ENCODE measurements at places on chromosomes 6 and 20. TPM values are rescaled to one million over a fixed set of nuclear protein-coding genes. Genes with fewer than 3 reads are reported as not detected.

SLC17A2 gene
- not detected for total RNA-seq

APOBEC2 gene
- 211 TPM for total RNA-seq

GRCh38 chr6:53924277-53924676 lies 129.5 kb downstream of the LRRC1 start:
- no peak for DNase-seq

KCNQ2 gene
- 0.89 TPM for total RNA-seq

DNA sequence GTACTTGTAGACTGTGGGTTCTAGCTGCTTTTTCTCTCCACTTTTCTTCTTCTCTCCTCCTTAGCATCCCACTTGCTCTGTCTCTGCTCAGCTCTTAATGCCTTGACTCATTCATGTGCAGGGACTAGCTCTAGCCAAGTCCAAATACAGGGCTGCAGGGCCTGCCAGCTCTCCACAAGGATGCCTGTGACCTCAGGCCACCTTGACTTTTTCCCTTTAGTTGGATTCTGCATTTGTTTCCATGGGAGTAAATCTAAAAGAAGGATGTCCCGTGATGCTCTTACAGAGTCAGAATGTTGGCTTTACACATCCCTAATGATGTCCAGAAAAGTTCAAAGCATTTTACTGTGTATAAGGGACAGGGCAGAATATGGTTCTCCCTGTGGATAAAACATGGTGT lies 101.8 kb upstream of the PREP start:
- peak; percentile 43 for DNase-seq

DNA sequence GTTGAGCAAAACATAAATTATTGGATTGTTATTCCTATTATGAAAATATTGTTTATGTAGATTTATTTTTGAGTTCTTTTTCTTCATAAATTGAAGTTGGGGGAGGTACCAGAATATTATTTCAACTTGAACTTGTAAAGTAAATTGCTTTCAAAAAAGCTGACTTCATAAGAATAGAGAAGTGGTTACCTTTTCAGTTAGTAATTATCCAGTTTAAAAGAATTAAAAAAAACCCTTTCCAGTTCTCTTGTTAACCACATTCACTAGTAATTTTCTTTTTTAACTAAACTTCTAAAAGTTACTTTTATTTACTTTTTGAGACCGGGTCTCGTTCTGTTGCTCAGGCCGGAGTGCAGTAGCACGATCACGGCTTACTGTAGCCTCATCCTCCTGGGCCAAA lies 124.3 kb downstream of the CDKAL1 start:
- no peak for DNase-seq

DNA sequence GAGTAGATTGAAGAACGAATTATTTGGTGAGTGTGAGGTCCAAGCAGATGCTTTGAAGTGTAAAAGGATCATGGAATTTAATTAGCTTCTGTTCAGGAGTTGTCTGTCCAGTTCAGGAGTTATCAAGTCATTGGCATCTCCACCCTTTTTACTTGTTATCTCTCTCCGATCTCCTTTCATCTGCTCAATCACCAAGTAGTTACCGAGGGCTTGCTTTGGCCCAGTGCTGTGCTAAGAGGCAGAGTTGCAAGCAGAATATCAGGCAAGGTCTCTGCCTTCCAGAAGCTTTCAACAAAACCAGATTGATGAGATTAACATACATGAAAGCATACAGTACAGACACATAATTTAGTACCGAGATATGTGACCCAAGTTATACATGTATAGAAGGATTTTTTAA lies 10.2 kb upstream of the TNFRSF21 start:
- no peak for DNase-seq

DNA sequence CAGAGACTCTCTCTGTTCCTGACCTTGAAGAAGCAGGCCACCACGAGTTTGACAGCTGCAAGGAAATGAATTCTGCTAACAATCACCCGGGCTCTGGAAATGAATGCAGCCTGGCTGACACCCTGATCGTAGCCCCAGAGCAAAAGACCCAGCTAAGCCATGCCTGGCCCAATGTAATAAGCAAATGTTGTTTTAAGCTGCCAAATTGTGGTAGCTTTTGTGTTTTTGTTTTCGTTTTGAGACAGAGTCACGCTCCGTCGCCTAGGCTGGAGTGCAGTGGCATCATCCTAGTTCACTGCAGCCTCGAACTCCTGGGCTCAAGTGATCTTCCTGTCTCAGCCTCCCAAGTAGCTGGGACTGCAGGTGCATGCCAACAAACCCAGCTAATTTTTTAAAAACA lies 3.3 kb upstream of the OXT start:
- no peak for DNase-seq

DNA sequence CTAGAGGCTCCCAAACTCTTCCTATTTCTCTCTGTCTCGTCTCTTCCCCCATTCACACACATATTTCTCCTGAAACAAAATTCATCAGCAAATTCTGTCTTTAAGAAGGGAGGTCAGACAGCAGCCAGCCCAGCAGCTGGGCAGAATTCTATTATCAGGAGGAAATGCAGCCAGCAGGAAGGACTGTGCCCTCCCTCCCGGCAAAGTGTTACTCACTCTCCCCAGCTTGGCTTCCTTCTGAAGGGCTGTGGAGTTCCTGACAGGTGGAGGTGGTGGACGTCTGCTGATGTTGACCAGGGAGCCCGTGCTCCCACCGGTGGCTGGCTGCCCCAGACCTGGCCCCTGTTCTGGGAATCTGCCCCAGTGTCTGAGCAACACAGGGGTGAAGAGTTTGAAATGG lies 37.3 kb downstream of the KCNB1 start:
- DNase-seq: no peak

DNA sequence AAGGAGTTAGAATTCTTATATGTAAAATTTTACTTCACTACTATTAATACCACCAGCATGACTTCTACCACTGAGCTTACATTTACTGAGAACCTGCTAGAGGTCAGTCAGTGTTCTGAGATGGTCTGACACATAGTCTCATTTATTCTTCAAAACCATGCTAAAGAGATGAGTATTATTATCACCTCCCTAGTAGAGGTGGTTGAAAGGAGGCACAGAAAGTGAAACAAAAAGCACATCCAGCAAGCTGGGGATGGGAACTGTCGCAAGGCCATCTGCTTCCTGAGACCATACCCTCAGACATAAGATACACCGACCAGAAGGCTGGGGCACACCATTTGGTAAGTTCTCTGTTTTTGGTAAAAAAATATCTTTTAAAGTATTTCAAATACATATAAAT lies 137.7 kb downstream of the INSM1 start:
- no peak for DNase-seq

GMPR gene
- total RNA-seq: 121 TPM

- DNase-seq: no peak
Observed at GRCh38 chr6:1577896-1578745, 31.6 kb upstream of the FOXC1 start.

DNA sequence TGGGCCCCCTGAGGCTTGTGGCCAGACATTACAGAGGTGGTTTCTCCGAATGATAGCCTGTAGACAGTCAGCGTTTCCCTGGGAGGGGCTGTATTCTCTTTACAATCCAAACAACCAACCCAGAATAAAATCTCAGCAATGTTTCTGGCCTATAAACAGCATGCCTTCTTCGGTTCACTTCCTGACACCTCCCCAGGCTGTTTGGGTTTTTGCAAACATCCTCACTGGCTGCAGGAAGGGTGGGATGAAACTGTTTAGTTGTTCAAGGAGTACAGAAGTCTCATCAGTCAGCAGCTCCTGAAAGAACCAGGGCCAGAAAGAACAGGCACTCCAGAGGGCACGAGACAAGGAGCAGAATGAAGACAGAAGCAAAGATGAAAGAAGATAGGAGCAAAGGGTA lies 350.0 kb downstream of the QKI start:
- no peak for DNase-seq

DNA sequence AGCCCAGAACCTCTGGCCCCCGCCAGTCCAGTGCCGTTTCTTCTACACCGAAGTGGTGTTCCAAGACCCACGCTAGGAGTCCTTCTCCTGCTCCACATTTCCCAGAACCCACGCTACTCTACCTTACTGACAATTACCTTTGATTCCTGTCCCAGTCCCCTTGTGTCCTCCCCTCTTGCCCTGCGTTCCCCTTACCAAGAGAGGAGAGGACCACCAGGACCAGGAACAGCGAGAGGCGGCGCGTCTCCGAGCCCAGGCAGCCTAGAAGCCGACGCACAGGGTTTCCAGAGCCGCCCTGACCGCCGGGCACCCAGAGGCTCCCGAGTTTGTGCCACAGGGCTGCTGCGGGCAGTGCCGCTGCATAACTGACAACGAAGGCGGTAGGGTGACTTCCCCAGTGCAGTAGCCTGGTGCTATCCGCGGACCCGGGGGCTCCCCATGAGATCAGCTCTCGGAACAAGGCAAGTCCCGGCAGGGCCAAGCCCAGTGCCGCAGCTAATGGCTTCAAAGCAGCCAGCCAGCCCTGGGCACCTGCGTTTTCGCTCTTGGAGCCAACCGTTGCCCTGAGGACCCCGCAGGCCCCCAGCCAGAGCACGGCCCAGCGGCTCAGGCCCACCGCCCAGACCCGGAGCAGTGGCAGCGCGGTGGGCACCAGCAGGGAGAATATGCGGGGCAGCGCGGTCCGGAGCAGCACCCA lies 512 bp downstream of the TAP1 start:
- DNase-seq: peak; percentile 61

- DNase-seq: no peak
Observed at GRCh38 chr6:129539032-129539431, 170.9 kb downstream of the ARHGAP18 start.

STK4 gene
- total RNA-seq: 8.9 TPM

GRCh38 chr20:53901064-53901463 lies 169.3 kb downstream of the BCAS1 start:
- no peak for DNase-seq

- peak; percentile 64 for DNase-seq
Observed at GRCh38 chr20:10474606-10475184, 39.6 kb downstream of the SLX4IP start.

FABP7 gene
- total RNA-seq: not detected

GRCh38 chr6:157505912-157506491 lies 125.0 kb downstream of the ZDHHC14 start:
- DNase-seq: no peak

- DNase-seq: no peak
Observed at GRCh38 chr6:45648262-45648620, 270.5 kb upstream of the SUPT3H start.

DNA sequence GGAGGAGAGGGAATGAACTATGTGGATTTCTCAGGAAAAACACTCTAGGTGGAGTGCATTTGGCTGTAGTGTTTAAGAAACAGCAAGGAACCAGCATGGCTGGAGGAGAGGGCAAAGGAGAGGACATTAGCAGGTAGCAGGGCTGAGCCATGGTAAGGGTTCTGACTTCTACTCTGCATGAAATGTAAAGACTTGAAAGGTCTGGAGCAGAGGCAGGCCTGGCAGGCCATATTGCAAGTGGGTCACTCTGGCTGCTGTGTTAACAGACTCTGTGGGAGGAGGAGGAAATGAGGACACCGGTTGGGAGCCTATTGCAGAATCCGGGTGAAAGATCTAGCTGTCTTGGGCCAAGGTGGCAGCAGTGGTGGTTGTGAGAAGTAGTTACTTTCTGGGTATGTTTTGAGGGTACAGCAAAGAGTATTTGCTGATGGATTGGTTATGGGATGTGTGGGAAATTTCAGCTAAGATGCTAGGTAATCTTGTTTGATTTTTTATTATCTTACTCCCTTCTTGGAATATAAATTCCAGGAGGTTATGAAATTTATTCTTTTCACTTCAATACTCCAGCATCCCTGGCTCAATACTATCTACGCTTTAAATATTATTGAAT lies 115.9 kb upstream of the BCLAF1 start:
- no peak for DNase-seq

- DNase-seq: no peak
Observed at GRCh38 chr20:62628691-62629090, 13.6 kb upstream of the SLCO4A1 start.

- DNase-seq: peak; percentile 80
Observed at GRCh38 chr6:159505140-159505922, 187.7 kb downstream of the SOD2 start.

RNF144B gene
- 17.1 TPM for total RNA-seq

- DNase-seq: no peak
Observed at GRCh38 chr6:100171533-100172321, 177.7 kb upstream of the MCHR2 start.

DNA sequence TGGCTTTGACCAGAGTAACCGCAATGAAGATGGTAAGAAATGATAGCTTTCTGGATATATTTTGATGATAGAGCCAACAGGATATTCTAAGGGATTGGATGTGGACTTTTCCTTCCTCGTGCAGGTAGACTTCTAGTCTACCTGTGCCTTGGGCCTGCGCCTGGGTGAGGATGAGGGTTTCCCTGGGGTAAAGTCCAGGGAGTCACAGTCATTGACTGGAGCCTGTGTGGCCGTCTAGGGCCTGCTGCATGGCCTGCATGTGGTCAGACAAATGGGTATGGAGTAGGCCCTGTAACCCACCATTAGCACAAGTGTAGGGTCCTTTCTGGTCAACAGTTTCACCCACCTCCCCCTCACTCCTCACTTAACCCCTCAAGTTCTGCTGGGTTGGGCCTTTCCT lies 12.7 kb upstream of the CHMP4B start:
- no peak for DNase-seq

LY6G6C gene
- total RNA-seq: not detected

- DNase-seq: no peak
Observed at GRCh38 chr6:43896329-43897255, 126.6 kb downstream of the VEGFA start.

DNA sequence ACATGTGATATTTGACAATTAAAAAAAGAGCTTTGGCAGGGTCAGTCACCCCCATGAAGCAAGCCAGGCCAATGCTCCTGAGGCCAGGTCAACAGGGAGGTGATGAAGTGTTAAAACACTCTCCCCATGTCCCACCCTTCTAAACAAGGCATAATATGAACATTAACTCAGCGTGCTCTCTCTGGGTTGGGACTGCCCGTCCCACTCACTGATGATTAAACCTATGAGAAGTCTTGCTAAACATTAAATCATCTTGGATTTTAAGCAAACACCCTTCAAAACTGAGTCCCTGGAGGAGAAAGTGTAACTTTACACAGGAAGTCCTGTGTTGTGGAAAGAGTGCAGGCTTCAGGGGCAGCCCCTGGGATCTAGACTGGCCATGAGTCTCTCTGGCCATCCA lies 558.5 kb downstream of the CD83 start:
- no peak for DNase-seq

DNA sequence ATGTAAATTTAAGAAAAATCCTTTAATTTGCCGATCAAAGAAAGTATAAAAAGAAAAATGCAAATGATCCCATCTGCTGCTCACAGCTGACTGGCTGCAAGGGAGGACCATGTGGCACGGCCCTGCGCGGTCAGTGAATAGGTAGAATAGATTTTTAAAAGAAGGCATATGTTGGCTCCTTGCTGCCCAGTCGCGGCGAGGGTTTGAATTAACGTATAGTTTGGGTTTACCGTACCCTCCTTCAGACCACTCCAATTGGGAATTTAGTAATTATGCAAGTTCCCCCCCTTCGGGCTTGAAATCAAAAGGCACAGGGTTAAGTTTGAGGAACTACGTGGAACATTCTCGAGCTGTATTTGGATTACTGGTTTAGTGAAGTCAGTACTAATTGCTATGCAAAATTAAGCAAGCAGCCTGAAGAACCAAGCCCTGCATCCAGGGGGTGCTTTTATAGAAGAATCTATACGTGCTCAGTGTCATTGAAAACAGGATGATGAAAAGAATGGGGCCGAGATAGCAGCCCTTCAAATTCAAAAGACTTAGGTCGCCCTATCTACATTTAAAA lies 1.1 kb upstream of the BEND3 start:
- no peak for DNase-seq

Measured in Right ventricle myocardium superior (tissue), 1 donor.